Naive B cell (primary cell): ENCODE measurements at places on chromosomes 7 and 10. TPM values are rescaled to one million over a fixed set of nuclear protein-coding genes. Genes with fewer than 3 reads are reported as not detected.

Gene BEND7
- polyA plus RNA-seq, result not detected

Gene SPDYE6
- polyA plus RNA-seq, result not detected

Gene CFAP70
- not detected for polyA plus RNA-seq

Gene UBN2
- polyA plus RNA-seq, result not detected

Gene ACSL5
- 62.4 TPM for polyA plus RNA-seq

Gene TCF7L2
- not detected for polyA plus RNA-seq

Gene LHPP
- polyA plus RNA-seq, result 50.4 TPM

Gene PRPS1L1
- polyA plus RNA-seq, result not detected

Gene ALOX5
- polyA plus RNA-seq, result 123 TPM

GRCh38 chr10:131726967-131727366, 173.8 kb upstream of the PPP2R2D start:
- DNase-seq, result no peak

DNA sequence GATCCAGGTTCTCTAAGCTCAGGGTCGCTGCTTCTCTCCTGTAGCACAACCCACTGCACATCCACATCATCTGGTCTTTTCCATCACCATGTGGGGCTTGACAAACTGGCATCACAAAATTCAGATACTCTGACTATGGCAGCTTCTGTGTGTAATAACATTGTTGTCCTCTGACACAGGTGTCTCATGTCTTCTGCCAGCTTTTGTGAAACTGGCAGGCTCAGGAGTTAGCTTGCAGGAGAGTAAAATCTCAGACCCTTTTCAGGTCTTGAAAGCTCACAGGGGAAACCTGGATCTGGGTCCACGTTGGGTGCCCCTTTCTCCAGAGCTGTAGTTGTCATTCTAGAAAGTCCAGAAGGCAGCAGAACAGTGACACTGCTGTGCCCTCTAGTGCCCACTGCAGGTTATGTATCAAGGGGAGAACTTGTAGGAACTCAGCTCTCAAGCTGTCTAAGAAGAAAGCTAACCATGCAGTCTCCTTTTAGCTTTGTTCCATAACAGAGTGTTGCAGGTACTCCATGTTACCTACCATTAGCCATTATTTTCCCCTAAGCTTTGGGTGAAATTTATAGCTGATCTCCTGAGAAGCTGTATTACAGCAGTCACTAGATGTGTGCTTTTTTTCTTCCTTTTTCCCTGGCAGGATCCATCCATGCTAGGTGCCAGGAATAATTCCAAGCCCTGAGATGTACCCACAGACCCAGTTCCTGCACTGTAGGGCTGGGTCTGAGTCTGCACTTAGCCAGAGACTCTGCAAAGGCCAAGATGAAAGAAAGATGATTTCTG, 102.7 kb downstream of the ZNF248 start:
- DNase-seq, result no peak

DNA sequence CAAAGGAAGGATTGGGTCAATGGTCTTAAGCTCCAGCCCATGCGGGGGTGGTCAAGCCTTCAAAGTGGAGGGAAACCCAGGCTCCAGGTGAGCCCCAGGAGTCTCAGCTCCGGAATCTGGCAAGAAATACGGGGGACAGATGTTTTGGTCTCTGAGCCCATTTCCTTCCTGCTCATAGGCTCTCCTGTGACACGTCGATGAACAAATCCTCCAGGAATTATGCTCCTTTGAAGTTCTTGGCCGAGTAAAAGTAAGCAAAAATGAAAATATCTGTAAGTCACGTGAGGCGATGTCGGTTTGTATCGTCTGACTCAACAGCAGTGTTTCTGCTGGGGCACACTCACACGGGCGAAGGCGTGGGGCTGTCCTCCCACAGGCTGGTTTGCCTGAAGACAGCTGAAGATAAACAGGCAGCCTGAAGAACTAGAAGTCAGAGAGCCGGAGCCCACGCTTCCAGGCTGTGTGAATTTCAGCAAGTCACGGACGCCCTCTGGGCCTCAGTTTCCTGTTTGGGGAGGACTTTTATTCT, 52.6 kb upstream of the SMNDC1 start:
- peak; percentile 16 for DNase-seq

GRCh38 chr10:20990604-20991003, 93.5 kb upstream of the NEBL start:
- no peak for DNase-seq

DNA sequence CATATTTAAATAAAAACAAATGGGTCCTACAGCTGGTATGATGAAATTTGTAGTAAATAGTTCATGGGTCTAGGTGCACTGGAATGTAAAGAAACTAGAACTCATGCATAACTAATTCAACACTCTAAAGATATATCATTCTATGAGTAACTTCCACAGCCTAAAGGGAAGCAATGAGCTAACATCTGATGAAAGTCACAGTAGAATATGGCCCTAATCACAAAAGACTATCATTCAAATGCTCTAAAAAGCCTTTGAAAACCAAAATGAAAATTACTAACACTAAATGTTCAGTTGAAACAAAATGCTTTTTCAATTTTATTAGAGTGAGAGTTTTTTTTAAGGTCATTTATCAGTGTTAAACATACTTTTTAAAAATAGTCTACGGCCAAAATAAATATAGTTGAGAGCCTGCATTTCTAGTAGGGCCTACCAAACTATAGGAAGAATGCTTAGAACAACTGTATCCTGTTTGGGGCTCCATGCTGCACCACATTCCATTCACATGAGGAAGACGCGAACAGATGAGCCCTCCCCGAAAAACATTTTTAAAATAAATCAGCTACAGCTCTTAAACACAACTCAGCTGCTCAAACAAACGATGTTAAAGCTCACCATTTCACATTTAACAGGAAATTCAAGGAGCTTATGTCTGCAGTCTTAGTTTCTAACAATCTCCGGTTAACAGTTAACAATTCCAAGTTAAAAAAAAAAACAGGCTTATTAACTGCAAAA, 134.5 kb downstream of the NRBF2 start:
- DNase-seq, result peak; percentile 26

DNA sequence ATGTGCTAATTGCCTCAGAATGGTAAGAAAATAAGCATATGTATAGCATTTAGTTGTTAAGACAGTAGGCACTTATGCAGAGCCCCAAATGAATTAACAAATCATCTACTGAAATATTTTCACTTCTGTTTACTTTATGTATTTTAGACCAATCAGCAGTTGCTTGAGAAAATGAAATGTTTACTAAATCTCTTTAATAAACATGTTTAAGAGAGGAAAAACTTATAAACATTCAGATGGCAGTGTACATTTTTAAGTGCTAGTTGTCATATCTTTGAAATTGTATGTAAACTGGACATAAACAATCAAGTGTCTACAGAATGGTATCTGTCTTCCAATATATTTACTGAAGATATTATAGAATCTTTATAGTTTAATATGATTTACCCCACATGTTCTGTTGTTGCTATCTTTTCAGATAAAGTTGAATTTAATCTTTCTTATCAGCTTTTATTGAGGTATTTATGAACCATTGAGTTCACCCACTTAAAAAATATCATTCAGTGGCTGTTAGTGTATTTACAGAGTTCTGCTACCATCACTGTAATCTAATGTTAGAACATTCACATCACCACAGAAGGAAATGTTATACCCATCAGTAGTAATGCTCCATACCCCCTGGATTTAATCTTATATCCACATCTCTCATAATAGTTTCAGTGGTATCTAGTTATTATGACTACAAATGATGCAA, 264.3 kb downstream of the ADK start:
- DNase-seq, result no peak

DNA sequence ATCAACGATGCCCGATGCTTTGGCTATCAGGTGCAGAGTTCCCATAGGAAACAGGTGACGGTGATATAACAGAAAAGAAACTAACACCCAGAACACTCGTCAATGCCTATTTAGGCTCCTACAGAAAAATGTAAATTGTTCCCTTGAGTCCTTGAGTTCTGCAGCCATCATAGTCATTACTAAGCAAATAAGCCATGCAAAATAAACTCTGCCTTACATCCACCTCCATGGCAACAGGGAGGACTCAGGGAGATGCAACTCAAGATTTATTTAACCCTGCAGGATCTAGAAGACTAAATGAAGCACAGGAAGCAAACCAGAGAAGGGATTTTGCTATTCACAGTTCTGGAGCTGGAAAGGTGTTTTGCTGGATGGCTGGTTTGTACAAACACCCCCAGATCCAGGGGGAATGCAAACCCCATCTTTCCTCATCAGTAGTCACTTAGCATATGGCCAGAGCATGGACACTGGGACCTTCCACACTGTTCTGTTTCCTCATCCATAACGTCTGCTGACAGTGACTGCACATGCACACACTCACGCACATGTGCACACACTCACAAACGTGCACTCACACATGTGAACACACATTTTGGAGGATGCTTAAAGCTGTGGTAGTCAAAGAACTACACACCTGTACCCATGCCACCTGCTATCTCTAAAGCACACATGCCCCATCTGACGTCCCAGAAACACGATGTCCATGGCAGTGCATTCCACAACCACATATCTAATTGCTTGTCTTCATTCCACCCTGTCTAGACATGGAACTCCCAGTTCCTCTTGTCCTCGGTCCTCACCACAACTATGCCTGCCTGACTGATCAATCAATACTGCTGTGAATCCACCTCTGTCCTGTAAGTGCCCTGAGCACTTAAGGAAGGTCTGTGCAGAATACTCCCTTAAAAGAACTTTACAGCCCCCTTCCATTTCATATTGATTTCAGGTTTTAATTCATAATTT, 178.2 kb downstream of the COBL start:
- DNase-seq, result no peak

DNA sequence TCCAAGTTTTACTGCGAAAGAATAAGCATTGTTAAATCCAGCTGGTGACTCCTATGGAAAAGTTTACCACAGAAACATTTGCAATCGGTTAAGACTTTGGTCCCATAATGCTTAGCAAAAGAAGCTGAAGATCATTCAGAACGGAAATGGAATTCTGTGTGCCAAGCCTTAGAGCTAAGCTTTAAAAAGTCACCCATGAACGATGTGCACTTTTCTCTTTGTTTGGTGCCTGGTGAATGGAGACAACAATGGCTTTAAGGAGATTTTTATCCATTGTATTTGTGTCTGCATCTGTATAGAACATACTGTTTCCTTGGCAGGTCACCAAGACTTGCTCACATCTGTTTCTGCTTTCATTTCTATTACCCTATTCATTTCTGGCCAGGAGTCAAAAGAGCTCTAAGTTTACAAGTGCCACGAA, 26.3 kb upstream of the COL1A2 start:
- no peak for DNase-seq

- DNase-seq, result no peak
Observed at GRCh38 chr7:41624818-41625217, 78.1 kb downstream of the INHBA start.

DNA sequence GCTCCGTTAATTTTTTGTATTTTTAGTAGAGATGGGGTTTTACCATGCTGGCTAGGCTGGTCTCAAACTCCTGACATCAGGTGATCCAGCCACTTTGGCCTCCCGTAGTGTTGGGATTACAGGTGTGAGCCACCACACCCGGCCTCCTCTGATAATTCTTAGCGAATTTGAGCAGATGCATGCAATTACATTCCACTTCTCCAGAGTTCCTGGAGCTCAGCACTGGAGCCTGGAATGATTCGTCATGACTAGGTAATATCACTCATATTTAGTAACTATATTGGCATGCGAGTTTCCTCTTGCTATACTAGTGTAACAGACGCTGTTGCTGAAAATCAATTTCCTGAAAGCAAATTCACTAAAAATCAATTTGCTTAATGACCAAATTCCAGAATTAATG, 86.8 kb downstream of the MKX start:
- DNase-seq, result no peak
